Activated CD8-positive, alpha-beta T cell treated with anti-CD3 and anti-CD28 coated beads for 36 hours (primary cell): ENCODE measurements at places on chromosomes 6 and 20.

DNA sequence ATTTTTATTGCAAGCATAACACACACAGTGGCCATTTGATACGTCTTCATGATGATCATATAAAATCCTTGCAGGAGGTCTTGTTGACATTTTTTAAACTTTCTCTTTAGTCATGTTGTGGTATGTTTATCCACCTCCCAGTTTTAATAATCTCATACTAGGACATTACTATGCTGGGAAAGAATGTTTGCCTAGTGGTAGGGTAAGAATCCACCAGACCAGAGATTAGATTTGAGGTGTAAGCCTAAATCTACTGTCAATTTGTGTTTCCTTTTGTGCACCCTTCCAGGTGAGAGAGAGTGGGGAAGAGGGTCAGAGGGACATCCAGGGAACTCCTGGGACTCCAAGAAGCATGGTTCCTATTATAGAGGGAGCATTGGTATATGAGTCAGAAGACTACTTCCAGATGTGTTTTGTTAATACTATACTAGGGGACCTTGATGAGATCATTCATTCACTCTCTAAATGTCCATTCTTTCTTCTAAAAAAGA, 298.3 kb upstream of the SASH1 start:
- no peak for DNase-seq

DNA sequence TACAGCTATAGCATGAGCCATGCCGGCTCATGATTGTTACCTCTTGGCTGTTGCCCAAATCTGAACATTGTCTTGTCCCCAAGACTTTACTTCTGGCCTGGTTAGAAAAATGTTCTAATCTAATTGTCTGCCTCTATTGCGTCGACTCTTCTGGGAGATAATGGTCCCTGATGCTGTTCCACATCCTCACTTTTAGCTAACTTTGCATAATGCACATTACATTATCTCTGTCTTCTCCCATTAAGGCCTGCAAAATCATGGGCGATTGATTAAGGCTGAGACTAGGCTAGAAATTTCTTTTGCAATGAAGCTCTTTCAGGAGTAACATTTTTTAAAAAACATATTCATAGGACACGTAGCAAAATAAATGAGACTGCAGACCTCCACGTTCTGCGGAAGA, 961.0 kb downstream of the KIF16B start:
- no peak for DNase-seq

GRCh38 chr6:35665573-35665972, 23.1 kb downstream of the FKBP5 start:
- no peak for DNase-seq

GRCh38 chr6:13838616-13839015, 24.3 kb upstream of the MCUR1 start:
- DNase-seq = no peak

- DNase-seq = no peak
Measured at GRCh38 chr20:61802721-61803311, 262.9 kb downstream of the TAF4 start.

GRCh38 chr20:57400821-57401564, 9.8 kb downstream of the RBM38 start:
- DNase-seq = peak; percentile 63

GRCh38 chr6:157812425-157813171, 10.4 kb upstream of the SNX9 start:
- DNase-seq = no peak

DNA sequence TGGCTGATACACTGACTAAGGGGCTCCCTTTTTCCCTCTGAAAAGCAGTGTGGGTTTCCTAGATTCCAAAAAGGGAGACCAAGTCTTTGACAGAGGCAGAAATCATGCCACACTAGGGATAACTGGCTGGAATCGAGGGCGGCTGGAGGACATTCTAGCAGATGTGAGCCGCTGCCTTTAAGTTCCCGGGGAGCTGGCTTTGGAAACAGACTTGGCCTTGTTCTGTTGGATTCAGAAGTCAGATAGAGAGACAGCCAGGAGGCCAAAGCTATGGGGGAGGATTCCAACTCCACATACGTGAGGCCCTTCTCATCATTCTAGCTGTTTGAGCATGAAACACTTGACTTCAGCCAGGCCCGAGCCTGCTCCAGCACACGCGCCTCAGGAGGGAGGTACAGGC, 109.9 kb upstream of the FOXC1 start:
- DNase-seq = no peak

GRCh38 chr6:26187981-26188635, 100.9 kb downstream of the HFE start:
- peak; percentile 80 for DNase-seq

GRCh38 chr6:16781348-16782169, 20.3 kb upstream of the ATXN1 start:
- no peak for DNase-seq

GRCh38 chr6:106557837-106558236, 71.5 kb downstream of the RTN4IP1 start:
- DNase-seq = no peak

GRCh38 chr6:106885679-106886078, 88.8 kb downstream of the CD24 start:
- no peak for DNase-seq

DNA sequence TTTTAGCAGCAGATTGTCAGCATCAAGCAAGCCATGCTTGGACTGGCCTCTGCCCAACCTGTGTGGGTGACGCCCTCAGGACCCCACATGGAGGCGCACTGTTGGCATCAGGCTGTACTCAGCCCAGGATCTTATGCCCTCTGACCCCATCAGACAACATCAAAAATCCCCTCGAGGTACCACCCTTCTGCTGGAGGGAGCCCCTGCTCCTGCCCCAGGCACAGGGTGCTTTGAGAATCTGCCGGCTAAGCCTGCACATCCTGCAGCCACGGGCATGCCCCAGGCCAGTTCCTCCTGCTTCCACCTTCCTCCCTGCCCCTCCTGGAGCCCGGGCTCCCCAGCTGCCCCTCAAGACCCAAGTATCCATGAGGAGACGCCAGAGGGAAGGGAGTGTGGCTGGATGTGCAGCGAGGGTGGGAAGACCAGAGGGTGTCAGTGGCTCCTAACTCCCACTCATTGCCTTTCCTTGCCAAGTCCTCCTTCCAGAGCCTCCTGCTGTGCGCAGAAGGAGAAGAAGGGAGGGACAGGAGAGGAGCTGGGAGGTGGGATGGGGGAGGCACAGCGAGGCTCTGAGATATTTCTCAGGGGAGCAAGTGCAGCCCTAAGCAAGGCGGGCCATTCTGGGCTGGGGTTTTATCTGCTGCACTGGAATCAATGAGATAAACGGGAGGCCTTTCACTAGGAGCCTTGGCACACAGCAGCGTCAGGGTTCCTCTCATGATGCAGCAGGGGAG, 77.4 kb upstream of the CST7 start:
- no peak for DNase-seq

GRCh38 chr6:21098744-21099143, 494.8 kb upstream of the SOX4 start:
- no peak for DNase-seq

DNA sequence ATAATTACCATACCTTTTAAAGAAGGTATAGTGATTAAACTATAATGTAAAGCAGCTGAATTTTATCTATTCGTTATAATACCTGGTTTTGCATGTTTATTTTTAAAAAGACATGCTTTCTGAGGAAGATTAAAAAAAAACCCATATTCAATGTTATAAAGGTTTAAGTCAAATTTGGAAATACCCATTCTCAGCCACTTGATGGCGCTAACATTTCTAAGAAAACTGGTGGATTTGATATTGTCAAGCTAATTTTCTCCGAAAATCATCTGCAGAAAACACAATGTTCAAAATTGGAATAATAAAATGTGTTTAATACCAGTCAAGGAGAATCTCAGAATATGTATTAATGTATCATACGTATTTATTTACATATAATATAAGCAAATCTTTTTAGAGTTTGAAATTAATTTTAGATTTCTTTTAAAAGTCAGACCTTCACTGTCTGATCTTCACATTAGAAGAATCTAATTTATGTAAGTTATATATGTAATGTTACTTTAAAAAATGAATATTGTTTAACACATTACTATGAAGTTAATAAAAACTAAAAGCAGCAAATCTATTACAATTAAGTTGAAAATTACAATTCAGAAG, 35.0 kb downstream of the SHPRH start:
- no peak for DNase-seq

DNA sequence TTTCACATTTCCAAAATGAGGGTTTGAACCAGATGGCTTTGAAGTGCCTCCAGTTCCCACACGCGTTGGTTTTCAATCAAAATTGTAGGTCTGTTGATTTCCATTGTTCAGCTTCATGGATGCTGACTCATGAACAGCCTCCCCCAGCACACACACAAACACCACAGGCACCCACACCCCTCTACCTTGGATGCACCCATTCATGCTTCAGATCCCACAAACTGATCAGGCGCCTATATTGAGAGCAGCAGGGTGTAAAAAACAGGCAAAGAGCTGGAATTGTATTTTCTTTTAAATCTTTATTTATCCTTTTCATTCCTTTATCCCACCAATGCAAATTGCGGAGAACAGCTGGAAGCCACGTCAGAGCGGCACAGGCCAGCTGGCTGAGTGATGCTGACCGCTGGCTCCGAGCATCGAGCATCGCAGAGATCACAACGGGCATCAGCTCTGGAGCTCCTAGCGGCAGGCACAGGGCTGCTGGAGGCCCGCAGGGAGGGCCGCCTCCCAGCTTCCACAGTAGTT, 29.3 kb upstream of the TBC1D7 start:
- DNase-seq = peak; percentile 14

GRCh38 chr20:6420336-6420735, 297.5 kb upstream of the FERMT1 start:
- no peak for DNase-seq

DNA sequence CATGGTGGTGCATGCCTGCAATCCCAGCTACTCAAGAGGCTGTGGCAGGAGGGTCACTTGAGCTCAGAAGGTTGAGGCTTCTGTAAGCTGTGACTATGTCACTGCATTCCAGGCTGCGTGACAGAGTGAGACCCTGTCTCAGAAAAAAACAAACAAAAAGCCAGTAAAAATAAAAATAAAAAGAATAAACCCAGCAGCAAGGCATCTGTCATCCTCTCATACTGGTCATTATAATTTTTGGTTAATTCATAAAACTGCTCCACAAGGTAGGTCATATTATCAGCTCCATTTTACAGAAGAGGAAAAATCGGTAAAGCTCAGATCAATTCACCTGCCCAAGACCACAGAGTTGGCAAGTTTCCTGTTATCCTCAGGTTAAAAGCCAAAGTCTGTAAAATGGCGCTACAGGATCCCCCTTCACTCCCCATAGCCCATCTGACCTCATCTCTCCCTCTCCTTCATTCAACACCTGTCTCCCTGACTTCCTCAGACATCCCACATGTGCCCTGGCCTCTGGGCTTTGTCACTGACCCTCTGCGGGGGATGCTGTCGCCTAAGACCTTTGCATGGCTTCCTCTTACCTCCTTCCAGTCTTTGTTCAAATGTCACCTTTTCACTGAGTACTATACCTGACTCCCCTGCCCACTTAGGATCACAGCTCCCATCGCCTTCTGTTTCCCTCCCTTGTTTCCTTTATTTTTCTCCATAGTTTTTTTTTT, 213.2 kb upstream of the ZNF217 start:
- DNase-seq = no peak

- DNase-seq = peak; percentile 28
Measured at GRCh38 chr20:208942-209566, 18.0 kb upstream of the DEFB129 start.

DNA sequence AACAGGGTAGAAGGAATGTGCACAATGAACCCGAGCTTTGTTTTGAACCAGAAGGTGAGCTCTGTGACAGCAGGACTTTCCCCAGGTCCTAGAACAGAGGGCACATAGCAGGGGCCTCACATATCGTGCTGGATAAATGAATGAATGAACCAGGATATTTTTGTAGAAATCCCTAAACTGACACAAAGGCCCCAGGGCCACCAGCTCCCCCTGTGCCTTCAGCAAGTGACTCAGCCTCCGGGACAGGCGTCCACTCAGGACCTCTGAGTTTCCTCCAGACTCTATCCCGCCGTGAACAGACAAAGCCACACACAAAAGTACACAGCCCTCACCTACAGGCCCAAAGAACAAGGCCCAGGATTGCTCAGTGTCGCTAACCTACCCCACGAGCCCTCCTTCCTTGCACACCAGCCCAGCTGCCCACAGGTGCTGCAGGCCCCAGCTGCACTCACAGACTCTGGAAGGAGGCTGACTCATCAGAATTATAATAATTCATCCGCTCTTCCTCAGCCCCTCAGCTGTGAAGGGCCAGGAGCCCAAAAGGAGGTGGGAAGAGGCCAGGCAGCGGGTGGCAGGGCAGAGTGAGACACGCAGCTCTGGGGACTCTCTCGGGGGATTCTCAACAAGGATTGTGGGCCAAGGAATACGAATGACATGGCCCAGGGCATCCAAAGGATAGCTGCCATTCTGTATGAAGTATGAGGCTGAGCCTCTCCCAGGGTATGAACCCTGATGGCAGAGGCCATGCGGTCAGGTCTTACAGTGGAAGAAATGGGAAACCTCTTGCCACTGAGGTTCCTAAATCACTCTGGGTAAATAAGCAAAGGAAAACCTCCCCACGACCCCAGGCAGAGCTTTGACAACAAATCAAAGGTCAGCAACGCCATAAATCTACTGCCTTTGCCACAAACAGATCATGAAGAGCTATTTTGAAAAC, 40.9 kb downstream of the SUMO4 start:
- DNase-seq = no peak

GRCh38 chr6:112130878-112131277, 43.5 kb downstream of the FAM229B start:
- no peak for DNase-seq

DNA sequence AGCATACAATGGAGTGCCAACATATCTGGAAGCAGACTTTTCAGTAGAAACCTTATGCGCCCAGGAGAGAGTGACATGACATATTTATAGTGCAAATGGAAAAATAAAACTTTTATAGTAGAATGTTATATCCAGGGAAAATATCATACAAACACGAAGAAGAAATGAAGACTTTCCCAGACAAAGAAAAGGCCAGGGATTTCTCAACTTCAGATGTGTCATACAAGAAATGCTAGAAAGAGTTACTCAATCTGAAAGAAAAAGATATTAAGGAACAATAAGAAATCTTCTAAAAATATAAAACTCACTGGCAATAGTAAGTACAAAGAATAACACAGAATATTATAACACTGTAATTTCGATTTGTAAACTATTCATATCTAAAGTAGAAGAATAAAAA, 1269.3 kb downstream of the GRIK2 start:
- no peak for DNase-seq

GRCh38 chr6:108247965-108248536, 12.8 kb downstream of the SNX3 start:
- peak; percentile 15 for DNase-seq

DNA sequence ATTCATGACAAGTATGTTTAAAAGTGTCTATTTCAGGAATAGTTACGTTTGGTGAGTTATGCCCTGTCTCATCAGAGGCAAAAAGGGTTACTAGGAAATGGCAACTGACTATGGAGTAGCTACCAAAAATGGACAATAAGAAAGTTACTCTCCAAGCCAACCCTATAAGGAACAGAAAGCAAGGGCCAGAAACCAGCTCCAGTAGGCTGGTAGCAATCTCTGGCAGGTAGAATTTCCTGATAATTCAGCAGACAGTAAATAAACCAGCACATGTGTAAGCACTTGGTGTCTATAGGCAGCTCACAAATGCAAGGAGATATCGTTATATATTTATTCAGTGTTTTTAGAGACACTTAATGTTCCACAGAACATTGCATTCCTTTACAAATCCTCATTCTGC, 20.3 kb downstream of the SOX4 start:
- no peak for DNase-seq
